ENCODE measurements at places on chromosomes 2 and 18.

- DNase-seq, result no peak
Measured at GRCh38 chr2:187976259-187976985, 315.3 kb upstream of the GULP1 start.

GRCh38 chr2:9909106-9909505, 42.4 kb upstream of the GRHL1 start:
- DNase-seq, result no peak

- DNase-seq, result no peak
Measured at GRCh38 chr2:98552499-98553179, 55.7 kb downstream of the COA5 start.

DNA sequence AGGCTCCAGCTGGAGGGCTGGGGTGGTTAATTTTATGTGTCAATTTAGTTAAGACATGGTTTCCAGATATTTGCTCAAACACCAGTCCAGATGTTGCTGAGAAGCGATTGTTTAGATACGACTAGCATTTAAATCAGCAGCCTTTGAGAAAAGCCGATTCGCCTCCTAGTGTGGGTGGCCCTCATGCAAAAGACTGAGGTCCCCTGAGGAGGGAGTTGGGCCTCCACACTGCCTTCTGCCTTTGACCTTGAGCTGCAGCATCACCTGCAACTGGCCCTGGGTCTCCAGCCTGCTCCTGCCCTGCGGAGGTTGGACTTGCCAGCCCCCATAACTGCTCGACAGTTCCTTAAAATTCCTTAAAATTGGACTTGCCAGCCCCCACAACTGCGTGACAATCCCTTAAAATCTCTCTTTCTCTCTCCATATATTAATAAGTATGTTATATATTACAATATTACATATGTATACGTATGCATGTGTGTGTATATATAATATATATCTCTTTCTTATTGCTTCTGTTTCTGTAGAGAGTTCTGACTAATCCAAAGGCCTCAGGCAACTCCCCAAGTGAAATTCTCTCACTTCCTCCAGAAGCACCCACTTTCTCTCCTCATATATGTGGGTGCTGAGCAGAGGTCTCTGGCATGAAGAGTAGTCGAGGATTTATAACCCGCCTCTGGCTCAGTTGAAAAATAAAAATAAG, 14.4 kb downstream of the FBLN7 start:
- no peak for DNase-seq

- DNase-seq, result no peak
Measured at GRCh38 chr2:150459281-150459680, 28.2 kb downstream of the RND3 start.

DNA sequence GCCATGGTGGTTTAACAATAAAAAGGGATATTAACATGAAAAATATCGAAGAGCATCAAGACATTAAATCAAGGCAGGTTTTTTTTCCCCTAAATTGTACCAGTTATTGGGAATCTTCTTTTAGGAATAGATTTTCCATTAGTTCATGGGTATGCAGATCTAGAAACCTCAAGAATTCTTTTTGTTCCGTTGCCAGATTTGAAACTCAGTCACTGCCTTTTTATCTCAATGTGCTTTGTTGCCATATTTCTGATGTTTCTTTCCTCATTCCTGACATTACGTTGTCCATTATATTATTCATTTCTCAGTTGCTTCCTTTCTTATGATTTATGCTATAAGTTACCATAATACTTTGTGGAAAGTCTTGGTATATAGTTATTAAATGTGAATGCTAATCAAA, 162.2 kb downstream of the CD226 start:
- DNase-seq, result no peak

- DNase-seq, result peak; percentile 90
Measured at GRCh38 chr2:218395826-218396687, 3.6 kb upstream of the CTDSP1 start.

- no peak for DNase-seq
Measured at GRCh38 chr18:44792456-44793061, 111.9 kb downstream of the SETBP1 start.

DNA sequence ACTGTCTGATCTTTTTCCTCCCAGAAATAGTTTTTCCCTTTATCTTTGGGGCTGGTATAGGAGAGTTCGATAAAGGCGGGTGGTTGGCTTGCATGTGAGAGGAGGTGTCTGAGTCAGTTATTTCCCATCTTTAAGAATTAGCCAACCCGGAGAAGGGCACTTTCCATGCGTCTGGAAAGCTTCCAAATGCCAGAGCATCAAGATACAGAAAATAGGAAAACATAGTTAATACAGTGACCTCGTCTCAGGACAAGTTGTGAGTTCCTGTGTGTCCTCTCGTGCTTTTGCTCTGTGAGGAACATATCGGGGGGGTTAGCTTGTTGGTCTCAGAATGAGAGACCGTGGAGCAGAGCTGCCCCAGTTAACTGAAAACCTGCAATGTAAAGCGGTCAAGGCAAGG, 18.7 kb upstream of the PUM2 start:
- no peak for DNase-seq

DNA sequence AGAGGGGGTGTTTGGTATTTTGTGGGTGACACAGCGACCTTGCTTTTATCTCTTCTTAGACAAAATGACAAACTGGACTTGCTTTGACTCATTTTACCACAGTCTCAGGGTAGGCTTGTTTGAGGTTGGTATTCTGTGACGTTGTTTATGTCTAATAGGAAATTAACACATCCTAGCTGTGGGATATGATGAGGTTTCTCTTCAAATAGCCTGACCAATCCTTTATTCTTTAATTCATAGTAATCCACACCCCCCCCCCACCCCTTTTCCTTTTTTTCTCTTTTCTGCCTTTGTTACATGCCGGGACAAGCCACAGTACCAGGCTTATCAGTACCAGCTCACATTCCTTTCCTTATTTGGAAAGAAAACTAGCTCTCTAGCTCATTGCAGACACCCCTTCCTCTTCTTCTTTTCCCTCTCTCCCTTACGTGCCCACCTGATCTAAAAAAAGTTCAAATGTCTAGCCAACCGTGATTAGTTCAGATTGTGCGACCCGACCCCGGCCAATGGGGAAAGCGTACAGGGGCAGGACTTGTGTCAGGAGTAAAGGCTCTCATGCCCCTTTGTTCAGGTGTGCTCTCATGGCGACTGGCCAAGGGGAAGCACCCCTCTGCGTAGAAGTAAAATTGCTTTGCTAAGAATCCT, 52.2 kb upstream of the PTPRM start:
- no peak for DNase-seq

DNA sequence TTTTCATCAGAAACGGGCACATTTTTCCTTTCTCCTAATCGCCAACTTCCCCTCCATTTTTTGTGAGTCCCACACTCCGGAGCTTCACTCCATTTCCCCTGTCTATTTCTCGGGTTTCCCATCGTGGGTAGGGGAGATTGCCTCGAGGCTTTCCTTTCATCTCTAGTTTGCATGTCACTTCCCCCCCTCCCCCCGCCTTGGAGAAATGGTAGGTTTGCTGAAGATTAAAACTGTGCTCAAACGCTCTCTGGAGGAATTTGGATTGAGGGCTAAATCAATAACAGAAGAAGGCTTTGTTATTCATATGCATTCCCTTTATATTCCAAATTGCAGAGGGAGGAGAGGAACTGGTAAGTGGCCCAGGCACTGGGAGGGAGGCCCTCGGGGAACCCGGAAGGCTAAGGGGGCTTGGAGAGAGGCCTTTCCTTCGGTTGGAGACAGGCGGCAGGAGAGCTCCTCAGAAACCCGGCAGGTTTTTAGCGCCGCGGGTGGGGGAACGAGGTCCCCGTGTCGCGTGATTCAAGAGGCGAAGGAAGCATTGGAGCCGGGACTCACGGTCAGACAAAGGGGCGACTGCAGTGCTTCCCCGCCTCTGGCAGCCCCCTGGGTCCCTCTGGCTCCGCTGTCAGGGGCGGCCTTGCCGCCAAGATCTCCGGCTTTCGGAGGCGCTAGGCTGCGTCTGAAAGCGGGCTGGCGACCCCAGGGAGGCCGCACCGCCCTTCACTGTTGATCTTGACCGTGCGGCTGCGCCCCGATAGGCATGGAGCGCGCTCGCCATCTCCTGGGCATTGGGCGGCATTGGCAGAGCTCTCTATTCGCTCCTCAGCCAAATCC, 2.4 kb upstream of the HOXD12 start:
- DNase-seq, result peak; percentile 25

DNA sequence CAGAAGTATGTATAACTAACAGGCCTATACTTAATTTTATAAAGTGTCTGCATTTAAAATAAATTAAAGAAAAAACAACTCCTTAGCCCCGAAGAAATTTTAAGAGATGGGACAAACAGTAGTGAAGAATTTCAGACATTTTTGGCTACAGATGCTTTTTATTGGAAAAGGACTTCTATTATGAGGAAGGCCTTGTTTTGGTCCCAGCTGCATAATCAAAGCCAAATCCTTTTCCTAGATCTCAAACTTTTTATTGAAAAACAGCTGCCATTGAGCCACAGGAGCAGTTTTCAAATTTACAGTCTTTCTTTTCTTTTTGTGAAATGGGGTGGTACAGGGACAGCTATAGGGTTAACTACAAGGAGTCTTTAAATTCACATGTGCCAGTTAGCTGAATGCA, 51.3 kb upstream of the SETBP1 start:
- no peak for DNase-seq

DNA sequence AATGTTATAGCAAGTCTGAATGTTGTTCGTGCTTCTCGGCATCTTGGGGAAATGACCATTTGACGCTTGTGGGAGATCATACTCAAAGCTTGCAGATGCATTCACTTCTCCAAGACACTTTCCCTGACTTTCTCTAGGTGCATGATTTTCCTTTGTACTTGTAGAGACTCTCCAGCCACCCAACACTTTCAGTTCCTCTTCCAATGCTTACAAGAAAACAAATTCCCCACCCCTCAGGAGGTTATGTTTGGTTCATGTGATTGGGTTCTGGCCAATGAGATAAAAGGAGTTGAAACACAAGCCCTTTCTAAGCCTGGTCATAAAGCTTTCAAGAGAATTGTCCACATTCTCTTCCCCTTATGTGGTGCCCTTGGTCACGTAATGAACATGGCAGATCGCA, 156.3 kb downstream of the EPHA4 start:
- DNase-seq, result no peak

DNA sequence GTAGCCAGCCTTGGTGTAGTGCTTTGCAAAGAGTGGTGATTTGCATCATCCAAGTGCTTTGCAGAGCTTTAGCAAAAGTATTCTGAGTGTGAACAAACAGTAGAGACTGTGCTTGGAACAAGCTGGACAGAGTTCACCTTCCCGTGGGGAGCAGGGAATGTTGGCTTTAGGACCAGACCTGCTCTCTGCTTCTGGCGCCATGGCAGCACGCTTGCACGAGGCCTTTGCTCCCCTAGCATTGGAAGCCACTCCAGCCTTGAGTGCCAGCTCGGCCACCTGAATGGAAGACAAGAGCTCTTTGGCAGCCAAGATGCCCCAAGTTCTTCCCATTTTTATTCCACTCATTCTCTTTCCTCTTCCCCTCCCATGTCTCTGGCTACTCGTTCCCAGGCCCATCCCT, 250.8 kb upstream of the OSR1 start:
- DNase-seq, result no peak

Data from stimulated activated CD8-positive, alpha-beta memory T cell treated with anti-CD3 and anti-CD28 coated beads, Interleukin-7, amount 100 ng/mL, for 4 hours (primary cell).